ENCODE measurements at places on chromosomes 12 and 14.

DNA sequence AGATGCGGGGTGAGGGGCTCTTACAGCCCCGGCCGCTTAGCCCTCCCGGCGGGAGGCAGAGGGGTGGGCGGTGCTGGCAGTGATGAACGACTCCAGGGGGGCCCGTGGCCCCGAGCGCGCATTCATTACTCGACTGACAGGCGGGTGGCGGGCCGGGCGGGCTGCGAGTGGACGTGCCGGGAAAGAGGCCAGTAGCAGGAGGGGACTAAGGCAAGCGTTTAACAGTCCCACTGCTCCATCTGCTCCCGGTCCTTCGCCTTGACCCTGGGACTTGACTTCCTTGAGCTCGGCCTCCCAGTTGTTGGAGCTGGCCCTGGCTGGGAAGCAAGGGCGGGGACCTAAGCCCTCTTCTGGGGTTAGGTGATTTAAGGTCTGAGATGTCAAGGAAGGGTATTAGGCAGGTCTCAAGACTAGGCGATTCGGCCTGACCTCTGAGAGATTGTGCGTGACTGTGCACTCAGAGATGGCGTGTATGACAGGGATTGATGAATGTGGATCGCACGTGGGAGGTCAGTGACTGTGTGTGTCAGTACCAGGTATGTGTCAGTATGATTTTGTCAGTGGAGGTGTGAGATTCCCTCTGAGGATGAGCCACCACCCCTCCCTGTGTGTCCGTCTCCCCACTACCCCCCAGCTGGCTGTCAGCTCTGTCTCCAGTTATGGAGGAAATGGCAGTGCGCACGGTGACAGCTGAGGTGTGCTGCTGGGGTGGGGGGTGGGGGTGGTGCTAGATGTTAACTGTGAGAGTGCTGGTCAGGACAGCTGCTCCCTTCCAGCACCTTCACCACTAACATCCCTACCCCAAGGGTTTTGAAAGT, 3.6 kb upstream of the DNAJC22 start:
- DNase-seq, result no peak

DNA sequence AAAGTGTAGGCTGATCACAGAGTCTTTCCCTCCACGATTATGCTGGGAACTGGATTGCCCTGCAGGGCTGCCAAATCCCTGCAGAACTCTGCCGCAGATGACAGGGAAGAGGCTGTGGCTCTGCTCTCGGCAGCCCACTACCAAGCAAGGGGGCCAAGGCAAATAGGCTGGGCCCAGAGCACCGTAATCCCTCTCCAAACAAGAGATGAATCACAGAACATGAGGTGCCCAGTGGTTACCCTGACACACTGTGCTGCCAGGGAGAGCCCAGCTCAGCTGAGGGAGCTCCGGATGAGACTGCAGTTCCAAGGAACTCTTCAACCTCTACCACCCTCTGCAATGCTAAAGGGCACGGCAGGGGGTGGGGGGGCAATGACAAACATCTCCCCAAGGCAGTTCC, 33.9 kb downstream of the STON2 start:
- no peak for DNase-seq

- no peak for DNase-seq
Observed at GRCh38 chr12:107618106-107618505, 67.5 kb upstream of the PWP1 start.

GRCh38 chr12:58588770-58589169, 331.5 kb downstream of the LRIG3 start:
- no peak for DNase-seq

DNA sequence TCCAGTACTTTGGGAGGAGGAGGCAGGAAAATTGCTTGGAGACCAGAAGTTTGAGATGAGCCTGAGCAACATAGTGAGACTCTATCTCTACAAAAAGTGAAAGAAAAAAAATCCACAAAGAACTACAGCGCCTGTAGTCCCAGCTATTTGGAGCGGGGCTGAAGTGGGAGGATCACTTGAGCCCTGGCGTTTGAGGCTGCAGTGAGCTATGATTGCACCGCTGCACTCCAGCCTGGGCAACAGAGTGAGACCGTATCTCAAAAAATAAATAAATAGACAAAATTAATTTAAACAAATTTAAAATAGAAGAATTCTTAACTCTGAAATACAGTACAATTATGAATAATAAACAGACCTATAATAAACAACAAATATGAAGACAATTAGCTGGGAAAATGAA, 40.9 kb downstream of the ATL1 start:
- DNase-seq, result no peak

- no peak for DNase-seq
Observed at GRCh38 chr14:100857233-100857922, 31.5 kb downstream of the MEG3 start.

GRCh38 chr14:89490466-89490865, 73.4 kb upstream of the FOXN3 start:
- no peak for DNase-seq
